ENCODE measurements at places on chromosomes 2 and 18.
A peak's percentile ranks its signal among the peaks of the same experiment; 100 is the strongest.

- no peak for DNase-seq
These were observed 277.4 kb downstream of the TDRD15 start for GRCh38 chr2:21401022-21401698.

DNA sequence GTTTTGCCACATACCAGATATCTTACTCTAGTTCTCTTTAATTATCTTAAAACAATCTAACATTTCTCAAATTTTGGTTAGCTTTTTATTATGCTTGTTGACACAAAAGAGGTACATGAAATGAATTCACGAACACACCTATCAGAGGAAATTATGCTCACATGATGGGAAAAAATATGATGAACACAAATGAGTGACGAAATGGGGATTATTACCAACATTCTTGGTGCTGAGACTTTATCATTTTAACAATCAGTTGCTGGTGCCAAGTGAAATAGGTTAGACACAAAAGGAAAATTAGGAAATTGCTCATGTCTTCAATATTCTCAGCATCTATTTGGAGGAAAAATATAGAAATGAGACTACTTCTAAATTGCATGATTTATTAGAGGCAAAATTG, 944.7 kb upstream of the NRXN1 start:
- DNase-seq, result no peak

DNA sequence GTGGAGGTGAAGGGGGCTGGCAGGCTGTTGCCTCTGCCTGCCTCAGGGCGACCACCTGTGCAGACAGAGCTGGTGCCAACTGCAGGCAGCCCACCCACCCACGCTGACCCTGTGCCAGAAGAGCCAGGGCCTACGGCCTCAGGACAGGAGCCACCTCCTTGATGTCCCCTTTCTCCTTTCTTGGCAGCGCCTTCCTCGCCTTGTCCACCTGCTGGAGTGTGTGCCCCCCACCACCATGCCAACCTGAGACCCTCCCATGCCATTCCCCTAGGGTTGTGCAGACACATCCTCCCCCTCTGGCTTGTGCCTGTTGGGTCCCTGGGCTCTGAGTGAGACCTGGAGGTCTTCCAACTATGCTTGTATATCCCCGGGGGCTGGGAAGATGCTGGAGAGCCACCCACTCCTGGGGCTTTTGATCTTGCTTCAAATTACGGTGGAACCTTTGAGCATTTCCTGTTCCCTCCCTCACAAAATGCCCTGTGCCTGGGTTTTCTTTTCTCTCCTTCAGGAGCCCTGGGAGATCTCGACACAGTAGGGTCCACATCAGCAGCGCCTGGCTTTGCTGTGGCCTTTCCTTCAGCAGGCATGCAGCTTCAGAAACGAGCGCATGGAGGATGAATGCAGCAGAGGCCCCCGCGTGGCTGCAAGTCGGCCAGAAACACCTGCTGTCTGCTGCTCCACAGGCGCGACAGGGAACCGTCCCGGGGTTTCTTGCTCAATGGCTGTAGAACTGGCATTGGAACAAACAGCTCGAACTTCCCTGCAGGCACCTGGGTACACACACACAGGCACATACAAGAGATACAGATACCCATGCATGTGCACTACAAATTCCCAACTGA, 65.9 kb upstream of the SH3RF3 start:
- no peak for DNase-seq

GRCh38 chr2:3789256-3789655, 85.9 kb downstream of the DCDC2C start:
- no peak for DNase-seq

DNA sequence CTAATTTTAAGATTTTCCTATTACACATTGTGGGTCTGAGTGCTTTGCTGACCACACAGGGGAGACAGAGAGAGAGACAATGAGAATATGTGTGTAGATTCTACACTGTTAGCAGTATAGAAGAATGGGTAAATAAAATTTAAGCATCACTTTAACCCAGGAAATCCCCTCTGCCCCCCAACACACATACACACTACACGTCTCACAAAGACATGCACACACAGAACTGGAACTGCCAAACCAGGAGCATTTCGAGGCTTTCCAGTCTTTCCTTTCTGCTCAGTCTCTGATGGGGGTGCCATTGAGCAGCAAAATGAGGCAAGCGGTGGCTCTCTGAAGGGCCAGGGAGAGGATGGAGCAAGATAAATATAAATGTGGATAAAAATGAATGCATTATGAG, 2.5 kb downstream of the MERTK start:
- no peak for DNase-seq

DNA sequence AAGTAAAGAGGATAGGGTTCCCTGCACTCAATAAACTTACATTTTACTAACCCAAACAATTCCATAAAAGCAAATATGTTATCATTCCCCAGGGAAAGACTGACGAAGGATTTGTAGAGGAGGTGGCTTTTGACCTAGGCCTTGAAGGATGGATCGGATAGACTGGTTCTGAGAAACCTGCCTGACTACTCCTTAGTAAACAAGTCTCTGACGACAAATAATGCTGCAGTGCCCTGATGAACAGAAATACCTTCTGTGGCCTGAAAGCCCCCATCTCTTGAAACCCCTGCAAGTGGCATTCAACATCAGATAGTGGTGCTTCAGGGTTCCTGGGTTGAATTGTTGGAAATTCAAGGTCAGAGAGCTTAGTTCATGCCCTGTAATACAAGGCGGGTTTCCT, 19.2 kb downstream of the PRKCE start:
- no peak for DNase-seq

DNA sequence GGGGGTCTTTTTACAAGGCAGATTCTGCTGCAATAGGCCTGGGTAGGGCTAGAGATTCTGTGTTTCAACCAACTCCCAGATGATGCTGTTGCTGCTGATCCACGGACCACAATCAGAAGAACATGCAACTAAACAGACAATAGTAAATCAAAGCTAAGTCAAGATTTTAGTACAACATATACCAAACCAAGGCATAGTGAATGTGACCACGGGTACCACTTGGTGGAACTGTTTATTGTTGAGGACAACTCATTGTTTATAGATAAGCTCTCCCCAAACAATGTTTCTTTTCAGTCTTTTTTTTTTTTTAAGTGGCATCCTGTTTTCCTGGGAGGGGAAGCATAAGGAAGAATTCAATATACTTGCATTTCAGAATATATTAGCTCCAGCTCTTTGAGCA, 36.0 kb upstream of the DARS1 start:
- DNase-seq, result no peak

DNA sequence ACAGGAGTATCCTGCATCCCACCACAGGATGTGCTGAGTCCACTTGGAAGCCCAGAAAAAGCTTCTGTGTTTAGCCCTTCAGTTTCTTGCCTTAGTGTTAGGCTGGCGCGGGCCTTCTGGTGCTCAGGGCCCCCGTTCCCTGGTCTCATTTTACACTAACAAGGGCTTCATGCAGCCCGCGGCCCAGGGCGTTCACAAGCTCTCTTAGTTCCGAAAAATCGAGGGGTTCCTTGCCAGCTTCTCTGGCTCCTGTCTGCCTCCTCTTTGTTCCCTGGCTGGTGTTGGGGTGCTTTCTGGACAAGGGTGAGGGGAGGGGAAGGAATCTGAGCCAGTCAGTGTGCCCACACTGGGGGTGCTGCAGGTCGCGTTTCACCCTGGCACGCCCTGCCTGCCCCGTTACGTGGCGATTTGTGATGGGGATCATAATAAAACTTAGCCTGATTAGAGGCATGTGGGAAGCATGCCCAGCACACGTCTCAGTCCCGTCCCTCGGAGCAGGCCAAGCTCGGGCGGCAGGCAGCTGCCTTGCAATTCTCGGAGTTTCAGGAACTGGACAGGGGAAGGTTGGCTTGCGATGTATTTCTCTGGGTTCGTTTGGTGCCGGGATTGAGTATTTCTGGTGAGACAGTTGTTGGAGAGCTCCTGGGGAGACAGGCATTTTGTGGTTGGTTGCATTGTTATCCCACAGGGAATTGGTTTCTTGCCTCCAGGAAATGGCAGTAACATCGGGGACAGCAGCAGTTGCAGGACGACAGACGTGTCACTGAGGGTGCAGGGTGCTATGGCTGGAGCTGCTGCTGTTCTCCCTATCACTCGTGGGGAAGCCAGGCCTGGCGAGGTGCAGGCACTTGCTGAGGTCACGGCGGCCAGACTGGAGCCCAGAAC, 22.9 kb downstream of the SH3BP4 start:
- DNase-seq, result no peak

DNA sequence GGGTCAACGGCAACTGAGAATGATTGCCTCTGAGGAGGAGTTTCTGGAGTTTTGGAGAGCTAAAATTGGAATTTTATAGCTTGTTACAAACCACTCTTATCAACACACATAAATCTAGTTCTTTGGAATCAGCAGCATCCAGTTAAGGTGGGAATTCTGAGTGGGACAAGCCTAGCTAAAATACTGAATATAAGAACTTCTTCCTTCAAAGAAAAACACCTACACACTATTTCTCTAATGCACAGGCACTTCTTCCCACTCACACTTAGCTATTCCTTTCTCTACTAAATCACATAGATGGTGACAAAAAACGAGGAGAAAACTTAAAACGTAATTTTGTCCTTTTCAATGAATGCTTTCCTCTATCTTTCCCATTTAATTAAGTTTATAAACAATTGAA, 43.4 kb downstream of the FAM98A start:
- DNase-seq, result no peak

DNA sequence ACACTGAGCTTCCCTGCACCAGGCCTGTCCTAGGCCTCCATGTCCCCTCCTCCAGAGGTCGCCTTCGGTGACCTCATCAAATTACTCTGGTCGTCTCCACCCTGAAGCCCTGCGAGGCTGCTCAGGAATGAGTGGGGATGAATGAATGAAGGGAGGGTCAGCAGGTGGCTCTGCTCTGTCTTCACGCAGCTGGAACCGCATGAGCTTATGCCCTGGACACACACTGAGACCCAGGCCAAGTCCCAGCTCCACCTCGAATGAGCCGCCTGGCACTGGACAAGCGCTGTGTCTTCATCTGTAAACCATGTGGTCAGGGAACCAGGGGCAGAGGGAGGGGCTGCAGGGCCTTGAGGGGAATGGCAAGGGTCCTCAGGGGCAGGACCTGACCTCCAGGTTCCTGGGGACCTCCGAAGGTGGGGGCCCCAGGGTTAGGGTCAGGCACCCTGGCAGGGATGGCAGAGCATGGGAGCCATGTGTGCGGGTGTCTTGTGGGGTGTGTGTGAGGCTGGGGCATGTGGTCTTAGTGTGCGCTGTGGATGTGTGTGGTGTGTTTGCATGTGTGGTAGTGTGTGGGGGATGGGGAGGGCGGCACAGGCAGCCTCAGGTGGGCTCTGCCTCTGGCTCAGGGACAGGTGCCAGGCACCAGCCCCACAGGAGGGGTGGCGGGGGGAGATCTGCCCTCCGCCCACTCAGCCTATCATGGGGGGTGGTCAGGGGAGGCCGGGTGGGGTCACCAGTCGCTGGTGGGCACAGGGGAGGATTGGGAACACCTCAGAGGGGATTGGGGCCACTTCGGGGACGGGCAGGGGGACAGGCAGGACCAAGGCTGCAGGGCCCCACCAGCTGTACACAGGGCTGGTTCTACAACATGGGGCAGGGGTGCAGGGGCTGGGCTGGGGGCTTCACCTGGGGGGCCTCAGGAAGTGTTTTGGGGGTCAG, 13.9 kb downstream of the ODC1 start:
- no peak for DNase-seq

DNA sequence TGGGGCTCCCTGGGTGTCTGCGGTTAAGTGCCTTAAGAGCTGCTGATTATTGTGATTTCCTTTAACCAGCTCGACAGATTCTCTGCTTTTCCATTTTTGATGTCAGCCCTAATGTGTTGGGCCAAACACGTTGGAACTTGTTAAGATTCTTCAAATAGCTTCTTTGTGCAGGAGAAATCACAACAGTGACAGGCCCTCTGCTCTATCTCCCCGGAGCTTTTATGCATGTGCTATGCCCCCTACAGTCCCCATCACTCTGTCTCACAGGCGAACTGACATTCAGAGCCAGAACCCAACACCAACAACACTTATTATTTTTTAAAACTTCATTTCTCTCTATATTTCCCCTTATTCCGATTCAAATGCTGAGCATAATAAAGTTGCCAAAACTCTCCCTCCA, 371.7 kb upstream of the CELF4 start:
- no peak for DNase-seq

GRCh38 chr18:22702806-22703205, 230.3 kb upstream of the RBBP8 start:
- DNase-seq, result no peak

GRCh38 chr2:70896765-70897202, 38.9 kb upstream of the ATP6V1B1 start:
- DNase-seq, result no peak

DNA sequence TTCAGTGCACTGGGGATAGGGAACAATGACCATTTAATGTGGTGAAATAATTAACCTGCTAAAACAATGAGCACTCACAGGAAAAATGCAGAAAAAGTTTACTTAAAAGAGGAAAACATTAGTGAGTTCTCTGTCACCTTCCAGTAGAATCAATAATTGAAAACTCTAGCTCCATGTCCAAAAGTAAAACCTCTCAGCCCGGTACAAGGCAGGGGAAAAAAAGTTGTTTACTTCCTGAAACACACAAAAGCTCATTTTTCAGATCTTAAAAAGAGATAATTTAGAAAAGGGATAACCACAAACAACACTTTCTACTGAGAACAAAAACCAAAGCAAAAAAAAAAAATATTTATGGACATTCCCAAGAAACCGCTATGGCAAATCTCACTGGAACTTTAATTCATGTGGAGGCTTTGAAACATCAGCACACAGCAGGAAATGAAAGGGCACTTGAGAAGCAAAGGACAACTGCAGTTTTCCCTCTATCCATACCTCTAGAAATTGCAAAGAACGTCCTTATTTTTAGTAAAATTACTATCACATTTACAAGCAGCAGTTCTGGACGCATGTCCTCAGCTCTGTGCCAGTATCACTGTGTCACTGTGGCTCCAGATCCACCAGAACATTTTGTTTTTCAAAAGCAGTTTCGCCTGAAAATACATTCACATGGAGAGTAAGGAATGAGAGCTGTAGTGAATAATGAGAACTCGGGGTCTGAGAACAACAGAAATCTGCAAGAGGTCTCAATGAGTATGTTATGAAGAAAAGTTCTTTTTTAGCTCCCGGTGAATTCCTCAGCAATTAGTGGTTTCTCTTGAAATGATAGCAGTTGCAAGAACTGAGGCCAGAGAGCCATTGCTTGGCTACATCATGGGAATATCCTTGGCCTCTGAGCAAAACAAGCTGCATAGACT, 44.7 kb upstream of the DNAH7 start:
- no peak for DNase-seq

- no peak for DNase-seq
These were observed 108.5 kb downstream of the VWC2L start for GRCh38 chr2:214519258-214519818.

GRCh38 chr2:33246432-33246831, 230.0 kb upstream of the RASGRP3 start:
- no peak for DNase-seq

GRCh38 chr2:96146153-96146880, 1.1 kb upstream of the DUSP2 start:
- peak; percentile 74 for DNase-seq
